Peyer's patch (tissue), 4 donors: ENCODE measurements at places on chromosomes 13 and 19. TPM values are rescaled to one million over a fixed set of nuclear protein-coding genes. Genes with fewer than 3 reads are reported as not detected.

C19orf67 gene
- not detected for total RNA-seq

FREM2 gene
- not detected for total RNA-seq

RABAC1 gene
- total RNA-seq: 81.7 TPM

KCNK6 gene
- 16.0 TPM for total RNA-seq

EHD2 gene
- 29.5 TPM for total RNA-seq

USP12 gene
- 28.7 TPM for total RNA-seq

DNA sequence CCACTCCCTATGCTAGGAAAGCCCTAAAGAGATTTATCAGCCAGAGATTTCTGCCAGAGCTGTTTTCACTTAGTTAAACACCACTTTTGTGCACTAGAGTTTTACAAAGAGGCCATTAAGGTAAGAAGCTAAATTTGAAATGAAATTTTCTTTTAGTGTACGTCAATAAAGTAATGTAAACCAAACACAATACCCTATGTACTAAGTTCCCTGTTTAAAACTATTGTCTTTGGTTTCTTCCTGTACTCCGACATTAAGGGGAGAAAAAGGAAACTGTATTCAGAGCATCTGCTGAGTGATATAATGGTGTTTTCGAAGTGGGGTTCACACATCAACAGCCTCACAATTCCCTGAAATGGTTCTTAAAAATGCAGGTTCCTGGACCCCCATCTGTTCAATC lies 40.7 kb upstream of the STARD13 start:
- no peak overlapping the region for H3K4me3 ChIP-seq
- no peak overlapping the region for H3K27ac ChIP-seq
- no peaks in the 10 kb centered on the region for H3K36me3 ChIP-seq
- DNase-seq: no peak
- H3K27me3 ChIP-seq: no peaks in the 10 kb centered on the region

GRCh38 chr13:94849254-94849653 lies 136.9 kb upstream of the SOX21 start:
- no peaks in the 10 kb centered on the region for H3K36me3 ChIP-seq
- H3K4me3 ChIP-seq: no peak overlapping the region
- no peak overlapping the region for H3K27ac ChIP-seq
- no peaks in the 10 kb centered on the region for H3K4me1 ChIP-seq

DNA sequence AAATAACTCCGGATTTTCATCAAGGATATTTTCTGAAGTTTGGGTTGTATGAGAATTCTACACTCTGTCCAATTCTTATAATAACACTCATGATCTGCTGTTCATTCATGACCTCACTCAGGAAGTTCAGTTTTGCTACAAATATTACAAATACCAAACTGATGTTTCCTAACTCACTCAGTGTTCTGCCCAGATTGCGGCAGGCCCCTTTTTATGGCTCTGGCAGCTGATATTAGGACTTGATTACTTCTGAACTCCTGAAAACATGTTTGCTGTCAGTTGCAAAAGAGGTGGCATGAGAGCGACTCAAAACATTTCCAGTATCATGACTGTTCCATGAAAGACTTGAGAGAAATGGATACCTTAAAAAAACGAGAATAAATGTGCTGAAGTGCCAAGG lies 188.0 kb downstream of the RGCC start:
- H3K4me1 ChIP-seq: peaks cover 5% of the 10 kb centered on the region
- DNase-seq: no peak
- peak overlapping the region; percentile 10 for H3K27ac ChIP-seq

- no peaks in the 10 kb centered on the region for H3K27me3 ChIP-seq
- no peak overlapping the region for H3K27ac ChIP-seq
- H3K36me3 ChIP-seq: no peaks in the 10 kb centered on the region
- H3K4me1 ChIP-seq: no peaks in the 10 kb centered on the region
- DNase-seq: no peak
- H3K4me3 ChIP-seq: no peak overlapping the region
These were observed 197.1 kb upstream of the IRS2 start for GRCh38 chr13:109983447-109983846.

GRCh38 chr19:3949997-3950859 lies 17.4 kb downstream of the NMRK2 start:
- H3K4me3 ChIP-seq: no peak overlapping the region
- H3K36me3 ChIP-seq: no peaks in the 10 kb centered on the region
- H3K27ac ChIP-seq: peak overlapping the region; percentile 72
- no peak for DNase-seq
- H3K4me1 ChIP-seq: peaks cover 11% of the 10 kb centered on the region
- no peaks in the 10 kb centered on the region for H3K27me3 ChIP-seq

DNA sequence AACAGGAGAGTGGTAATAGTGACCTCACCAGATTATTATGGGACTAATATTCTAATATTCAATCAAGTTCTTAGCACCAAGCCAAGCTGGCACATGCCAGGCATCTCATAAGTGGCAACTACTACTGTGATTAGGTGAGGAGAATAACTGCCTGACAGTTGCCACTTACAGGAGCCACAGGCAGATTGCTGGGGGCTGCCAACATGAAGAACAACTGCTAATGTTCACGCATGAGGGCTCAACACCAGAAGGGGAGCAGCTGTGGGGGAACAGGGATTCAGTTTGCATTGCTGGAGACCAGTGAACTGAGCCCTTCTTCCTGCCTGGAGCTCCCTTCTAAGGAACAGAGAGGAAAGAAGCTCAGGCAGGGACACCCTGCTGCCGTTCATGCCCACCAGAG lies 504.5 kb downstream of the FOXO1 start:
- no peaks in the 10 kb centered on the region for H3K36me3 ChIP-seq
- H3K4me1 ChIP-seq: no peaks in the 10 kb centered on the region
- no peak overlapping the region for H3K27ac ChIP-seq

GRCh38 chr19:46731007-46731501 lies 14.1 kb upstream of the PRKD2 start:
- H3K27me3 ChIP-seq: no peaks in the 10 kb centered on the region
- no peaks in the 10 kb centered on the region for H3K36me3 ChIP-seq
- no peaks in the 10 kb centered on the region for H3K4me1 ChIP-seq
- no peak for DNase-seq
- H3K4me3 ChIP-seq: no peak overlapping the region

DNA sequence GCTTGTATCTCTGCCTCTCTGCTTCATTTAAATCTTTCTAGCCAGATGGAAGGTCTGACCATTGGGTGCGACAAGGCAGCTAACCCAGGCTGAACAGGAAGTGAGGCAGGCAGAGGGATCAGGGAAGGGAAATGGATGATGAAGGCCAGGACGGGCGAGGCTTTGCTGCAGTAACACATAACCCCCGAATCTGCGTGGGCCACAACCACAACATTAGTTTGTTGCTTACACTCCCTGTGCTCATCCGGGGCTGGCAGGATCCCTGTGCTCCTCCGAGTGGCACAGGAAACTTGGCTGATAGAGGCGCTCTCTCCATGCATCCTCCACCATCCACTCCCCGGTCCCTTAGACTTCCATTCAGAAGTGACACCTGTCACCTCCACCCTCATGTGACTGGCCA lies 1.1 kb upstream of the FLT3LG start:
- H3K36me3 ChIP-seq: no peaks in the 10 kb centered on the region
- peaks cover 36% of the 10 kb centered on the region for H3K4me1 ChIP-seq
- DNase-seq: peak; percentile 37
- peak overlapping the region; percentile 81 for H3K27ac ChIP-seq
- no peaks in the 10 kb centered on the region for H3K27me3 ChIP-seq
- no peak overlapping the region for H3K4me3 ChIP-seq

DNA sequence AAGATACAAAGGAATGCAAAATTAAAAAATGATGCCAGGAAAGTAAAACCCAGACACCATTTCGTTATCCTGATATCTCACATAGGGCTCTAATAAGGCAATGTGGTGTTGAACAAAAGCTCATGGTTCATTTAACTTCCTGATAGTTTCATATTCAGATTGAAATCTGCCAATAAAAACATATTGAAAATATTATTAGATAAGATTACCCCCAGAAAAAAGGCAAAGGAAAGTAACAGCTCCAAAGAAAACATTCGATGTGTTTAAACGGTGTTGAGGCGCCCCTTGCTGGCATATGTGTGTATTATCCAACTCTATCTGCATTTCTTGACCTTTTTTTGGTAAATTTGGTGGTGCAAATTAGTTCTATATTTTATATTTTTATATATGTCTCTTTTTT lies 75.9 kb downstream of the ESD start:
- H3K27ac ChIP-seq: no peak overlapping the region
- H3K36me3 ChIP-seq: no peaks in the 10 kb centered on the region
- H3K4me1 ChIP-seq: no peaks in the 10 kb centered on the region
- no peak overlapping the region for H3K4me3 ChIP-seq

GRCh38 chr19:45848922-45849321 lies 14.0 kb downstream of the SYMPK start:
- DNase-seq: no peak
- H3K4me1 ChIP-seq: no peaks in the 10 kb centered on the region
- no peak overlapping the region for H3K27ac ChIP-seq
- H3K4me3 ChIP-seq: no peak overlapping the region
- H3K27me3 ChIP-seq: no peaks in the 10 kb centered on the region

DNA sequence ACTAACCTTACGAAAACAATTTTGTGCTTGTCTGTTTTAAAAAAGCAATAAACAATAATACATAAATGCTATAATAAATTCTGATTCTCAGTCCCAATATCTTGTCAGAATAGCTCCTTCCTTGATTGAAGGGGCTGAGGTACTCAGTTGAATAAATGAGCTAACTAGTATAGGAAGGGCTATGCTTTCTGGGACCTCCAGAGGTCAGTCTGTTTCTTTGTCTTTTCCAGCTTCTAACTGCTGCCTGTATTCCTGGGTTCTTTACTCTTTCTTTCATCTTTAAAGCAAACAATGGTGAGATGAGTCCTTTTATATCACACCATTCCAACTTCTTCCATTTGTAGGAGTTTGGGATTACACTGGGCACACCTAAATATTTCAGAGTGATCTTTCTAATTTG lies 1297.0 kb upstream of the ATXN8OS start:
- H3K36me3 ChIP-seq: no peaks in the 10 kb centered on the region
- H3K27me3 ChIP-seq: no peaks in the 10 kb centered on the region
- DNase-seq: no peak
- no peak overlapping the region for H3K4me3 ChIP-seq
- H3K27ac ChIP-seq: no peak overlapping the region
